PC-9 (cell line): ENCODE measurements at places on chromosomes 5 and 9.

GRCh38 chr5:167244583-167244982 is 1046.9 kb upstream of the WWC1 start:
- H3K4me1 ChIP-seq, result no peaks in the 10 kb centered on the region
- H3K27ac ChIP-seq, result no peak overlapping the region
- no peaks in the 10 kb centered on the region for H3K36me3 ChIP-seq
- 0 out of 2 replicates have a peak, but pooled peaks cover 4% of the 10 kb centered on the region for H3K27me3 ChIP-seq
- peak; percentile 6 for DNase-seq
- no peak overlapping the region for H3K4me3 ChIP-seq

DNA sequence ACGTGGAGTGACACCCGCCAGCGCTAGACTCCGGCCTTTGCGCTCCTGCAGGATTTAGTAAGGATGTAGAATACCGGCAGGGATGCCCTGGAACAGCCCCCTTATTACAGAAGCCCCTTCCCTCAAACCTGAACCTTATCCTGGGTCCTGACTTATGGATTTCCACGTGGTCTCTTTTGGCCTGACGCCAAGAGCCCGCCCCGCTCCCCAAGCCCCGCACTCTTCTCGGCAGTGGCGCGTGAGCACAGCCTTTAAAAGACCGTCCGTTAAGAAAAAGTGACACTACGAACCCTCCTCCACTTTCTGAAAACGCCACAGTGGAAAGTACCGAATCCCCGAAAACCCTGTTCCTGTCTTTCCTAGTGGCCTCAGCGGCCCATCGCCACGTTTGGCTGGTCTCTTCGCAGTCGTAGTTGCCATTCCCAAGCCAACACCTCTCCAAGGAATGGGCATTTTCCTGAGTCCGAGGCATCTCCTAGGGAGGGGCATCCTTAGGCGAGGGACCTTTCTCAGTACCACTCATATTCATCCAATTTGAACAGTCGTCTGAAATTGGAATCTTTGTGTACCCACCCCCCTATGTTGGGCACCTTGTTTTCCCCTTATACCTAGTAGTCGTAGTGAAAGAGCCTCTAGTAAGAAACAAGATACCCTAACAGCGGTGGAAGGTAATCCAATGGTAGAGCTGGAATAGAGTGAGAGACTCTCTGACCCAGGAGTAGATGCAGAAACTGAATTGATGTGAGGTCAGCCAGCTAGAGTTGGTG is 732 bp upstream of the MCIDAS start:
- no peaks in the 10 kb centered on the region for H3K27me3 ChIP-seq
- no peak overlapping the region for H3K27ac ChIP-seq
- H3K4me1 ChIP-seq, result peaks cover 14% of the 10 kb centered on the region
- DNase-seq, result no peak
- H3K4me3 ChIP-seq, result peak overlapping the region; percentile 80
- no peaks in the 10 kb centered on the region for H3K36me3 ChIP-seq

DNA sequence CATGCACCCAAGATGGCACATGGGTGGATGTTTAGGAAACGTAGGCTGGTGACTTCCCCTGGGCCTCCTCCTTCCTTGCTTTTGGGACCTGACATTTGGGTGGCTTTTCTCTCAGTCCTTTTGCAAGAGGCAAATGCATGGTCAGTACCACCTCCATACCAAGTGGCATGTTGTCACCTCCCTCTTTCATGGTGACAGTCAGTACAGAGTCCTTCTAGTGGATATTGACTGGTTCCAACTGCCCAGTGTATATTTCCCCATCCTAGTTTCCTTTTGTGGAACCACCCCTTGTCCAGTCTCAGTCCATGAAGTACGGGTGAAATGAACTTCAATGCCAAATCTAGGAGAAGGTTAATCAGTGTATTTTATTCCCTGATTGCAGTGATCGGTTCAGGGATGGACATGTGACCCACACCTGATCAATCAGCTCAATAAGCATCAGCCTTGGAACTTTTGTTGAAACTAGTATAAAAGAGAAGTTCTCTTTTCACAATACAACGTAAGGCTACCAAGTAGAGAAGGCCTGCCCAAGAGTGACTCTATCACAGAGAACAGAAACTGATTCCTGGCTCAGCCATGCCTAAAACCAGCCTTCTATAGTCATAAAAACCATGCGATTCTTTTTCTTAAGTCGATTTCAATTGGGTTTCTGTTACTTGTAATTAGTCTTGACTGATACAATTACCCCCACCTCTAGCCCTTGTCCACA is 143.4 kb upstream of the KLF9 start:
- no peak overlapping the region for H3K27ac ChIP-seq
- DNase-seq, result no peak
- no peaks in the 10 kb centered on the region for H3K27me3 ChIP-seq
- peaks cover 9% of the 10 kb centered on the region; the same call in 1 of the 2 replicates for H3K4me1 ChIP-seq

GRCh38 chr5:113031104-113031503 is 54.5 kb downstream of the DCP2 start:
- DNase-seq, result no peak
- H3K4me1 ChIP-seq, result no peaks in the 10 kb centered on the region
- no peak overlapping the region for H3K27ac ChIP-seq
- no peak overlapping the region for H3K4me3 ChIP-seq

GRCh38 chr5:178247481-178248456 is 15.2 kb upstream of the PHYKPL start:
- DNase-seq, result no peak
- H3K27ac ChIP-seq, result no peak overlapping the region
- no peaks in the 10 kb centered on the region for H3K4me1 ChIP-seq
- H3K36me3 ChIP-seq, result no peaks in the 10 kb centered on the region
- H3K27me3 ChIP-seq, result peaks cover 67% of the 10 kb centered on the region

DNA sequence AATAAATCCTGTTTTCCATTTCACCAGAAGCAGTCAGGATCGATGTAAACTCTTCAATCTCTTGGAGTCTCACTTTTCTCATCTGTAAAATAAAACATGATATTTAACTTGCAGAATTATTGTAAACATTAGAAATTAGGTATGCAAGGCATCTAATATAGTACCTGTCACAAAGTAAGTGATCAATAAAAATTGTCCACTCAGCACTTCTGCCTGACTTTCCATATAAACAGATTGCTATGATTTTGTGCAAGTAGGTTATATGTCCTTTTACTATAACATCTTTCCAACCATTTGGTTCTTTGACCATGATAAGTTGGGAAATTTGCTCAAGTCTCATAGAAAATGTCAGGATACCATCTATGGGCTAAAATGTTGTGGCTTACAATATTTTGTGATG is 148.8 kb upstream of the MTAP start:
- H3K4me1 ChIP-seq, result no peaks in the 10 kb centered on the region
- no peaks in the 10 kb centered on the region for H3K27me3 ChIP-seq
- no peaks in the 10 kb centered on the region for H3K36me3 ChIP-seq
- H3K27ac ChIP-seq, result no peak overlapping the region
- DNase-seq, result no peak

DNA sequence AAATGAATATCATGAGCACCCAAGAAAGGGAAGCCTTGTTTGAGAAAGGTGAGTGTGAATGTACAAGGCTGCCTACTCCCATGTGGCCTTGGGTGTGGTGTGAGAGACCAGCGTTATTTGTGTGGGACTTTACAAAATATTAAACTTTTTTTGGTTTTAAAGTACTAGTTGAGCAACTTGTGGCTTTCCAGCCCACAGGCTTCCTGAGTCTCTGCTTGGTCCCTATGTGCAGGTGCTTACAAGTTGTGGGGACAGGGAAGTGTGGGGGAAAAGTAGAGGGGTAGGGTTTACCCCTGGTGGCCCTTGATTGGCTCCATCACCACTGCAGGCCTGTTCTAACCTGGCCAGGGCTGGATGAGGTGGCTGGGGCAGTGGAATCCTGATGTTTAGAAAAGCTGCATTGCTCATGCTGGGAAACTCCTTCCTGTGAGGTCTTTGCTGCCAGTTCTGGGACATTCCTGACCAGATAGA is 19.7 kb downstream of the PTTG1 start:
- no peaks in the 10 kb centered on the region for H3K27me3 ChIP-seq
- H3K4me3 ChIP-seq, result no peak overlapping the region
- DNase-seq, result no peak
- no peak overlapping the region for H3K27ac ChIP-seq

- no peaks in the 10 kb centered on the region for H3K36me3 ChIP-seq
- peak; percentile 39 for DNase-seq
- no peak overlapping the region for H3K4me3 ChIP-seq
- H3K4me1 ChIP-seq, result peaks cover 71% of the 10 kb centered on the region
- no peaks in the 10 kb centered on the region for H3K27me3 ChIP-seq
Observed at GRCh38 chr9:76373173-76373783, 20.9 kb downstream of the RFK start.

- H3K4me3 ChIP-seq, result no peak overlapping the region
- no peak for DNase-seq
- no peaks in the 10 kb centered on the region for H3K4me1 ChIP-seq
- H3K27me3 ChIP-seq, result no peaks in the 10 kb centered on the region; the same call in 1 of the 2 replicates
Observed at GRCh38 chr5:58774937-58775336, 192.1 kb downstream of the RAB3C start.

DNA sequence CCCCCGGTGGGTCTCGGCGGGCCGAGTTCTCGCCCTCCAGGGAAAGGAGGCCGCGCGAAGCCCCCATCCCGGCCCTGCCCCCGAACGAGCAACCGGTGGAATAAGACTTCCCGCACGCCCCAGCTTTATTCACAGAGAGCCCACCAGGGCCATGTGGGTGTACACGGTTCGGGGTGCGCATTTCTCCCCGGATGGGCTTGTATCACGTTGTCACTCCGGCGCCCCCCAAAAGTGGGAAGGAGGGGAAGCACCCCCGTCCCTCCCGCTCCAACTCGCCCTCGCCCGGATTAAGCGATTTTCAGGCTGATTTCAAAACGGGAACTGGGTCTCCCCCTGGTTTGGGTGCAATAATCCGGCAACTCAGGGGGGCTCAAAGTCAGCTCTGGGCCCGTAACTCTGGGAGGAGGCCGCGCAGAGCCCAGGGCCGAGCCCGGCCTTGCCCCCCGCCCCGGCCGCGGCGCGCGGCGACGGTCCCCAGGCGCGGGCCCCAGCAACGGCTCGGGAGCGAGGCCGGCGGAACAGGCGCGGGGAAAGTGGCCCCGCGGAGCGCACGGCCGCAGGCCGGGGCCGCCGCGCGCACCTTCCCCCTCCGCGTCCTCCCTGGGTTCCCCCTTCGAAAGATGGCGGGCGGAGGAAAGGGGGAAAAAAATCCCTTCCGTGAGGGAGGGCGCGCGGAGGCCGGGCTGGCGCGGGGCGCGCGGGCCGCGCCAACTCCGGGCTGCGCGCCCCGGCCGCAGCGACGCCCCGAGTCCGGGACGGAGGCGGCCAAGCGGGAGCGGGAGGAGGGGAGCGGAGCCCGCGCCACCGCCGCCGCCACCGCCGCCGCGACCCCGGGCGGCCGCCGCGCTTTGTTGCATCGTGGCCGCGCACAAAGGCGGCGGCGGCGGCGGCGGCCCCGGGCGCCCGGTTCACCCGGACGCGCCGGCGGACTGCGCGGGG is 644 bp downstream of the BRD3 start:
- H3K27me3 ChIP-seq, result peaks cover 33% of the 10 kb centered on the region
- H3K4me1 ChIP-seq, result peaks cover 13% of the 10 kb centered on the region
- no peaks in the 10 kb centered on the region for H3K36me3 ChIP-seq
- H3K4me3 ChIP-seq, result peak overlapping the region; percentile 68
- no peak overlapping the region for H3K27ac ChIP-seq
- no peak for DNase-seq

GRCh38 chr5:107501965-107502675 is 168.6 kb downstream of the EFNA5 start:
- H3K27me3 ChIP-seq, result no peaks in the 10 kb centered on the region
- H3K36me3 ChIP-seq, result peaks cover 7% of the 10 kb centered on the region; the same call in 1 of the 2 replicates
- no peak overlapping the region for H3K4me3 ChIP-seq
- H3K4me1 ChIP-seq, result no peaks in the 10 kb centered on the region
- H3K27ac ChIP-seq, result no peak overlapping the region

- no peak for DNase-seq
- no peaks in the 10 kb centered on the region for H3K36me3 ChIP-seq
- H3K4me3 ChIP-seq, result no peak overlapping the region
- H3K4me1 ChIP-seq, result 0 out of 2 replicates have a peak, but pooled peaks cover 1% of the 10 kb centered on the region
Observed at GRCh38 chr5:95669540-95669939, 13.3 kb downstream of the SPATA9 start.

GRCh38 chr9:25284365-25284764 is 393.9 kb downstream of the TUSC1 start:
- H3K27me3 ChIP-seq, result no peaks in the 10 kb centered on the region
- H3K4me3 ChIP-seq, result no peak overlapping the region
- no peaks in the 10 kb centered on the region for H3K36me3 ChIP-seq
- DNase-seq, result no peak
- no peak overlapping the region for H3K27ac ChIP-seq

- no peak overlapping the region for H3K27ac ChIP-seq
- no peak for DNase-seq
- H3K4me1 ChIP-seq, result no peaks in the 10 kb centered on the region
- H3K4me3 ChIP-seq, result no peak overlapping the region
- no peaks in the 10 kb centered on the region for H3K36me3 ChIP-seq
- H3K27me3 ChIP-seq, result no peaks in the 10 kb centered on the region
Observed at GRCh38 chr5:79847561-79847960, 143.5 kb downstream of the MTX3 start.

DNA sequence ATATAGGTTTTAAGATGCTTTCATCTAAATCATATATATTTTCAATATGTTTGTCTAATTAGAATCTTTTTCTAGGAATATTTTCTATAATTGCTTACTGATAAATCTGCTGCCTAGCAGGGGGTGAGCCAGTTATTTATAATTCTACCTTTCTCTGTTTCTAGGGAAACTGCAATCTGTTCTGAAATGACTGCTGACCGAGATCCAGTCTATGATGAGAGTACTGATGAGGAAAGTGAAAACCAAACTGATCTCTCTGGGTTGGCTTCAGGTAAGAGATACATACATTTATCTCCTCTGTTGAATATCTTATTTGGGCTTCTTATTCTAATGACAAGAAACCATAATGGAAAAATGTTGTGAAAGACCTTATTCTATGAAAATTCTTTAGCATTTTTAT is 127.3 kb downstream of the XRCC4 start:
- H3K4me1 ChIP-seq, result no peaks in the 10 kb centered on the region
- H3K27me3 ChIP-seq, result no peaks in the 10 kb centered on the region
- H3K36me3 ChIP-seq, result no peaks in the 10 kb centered on the region
- H3K4me3 ChIP-seq, result no peak overlapping the region
- no peak for DNase-seq

DNA sequence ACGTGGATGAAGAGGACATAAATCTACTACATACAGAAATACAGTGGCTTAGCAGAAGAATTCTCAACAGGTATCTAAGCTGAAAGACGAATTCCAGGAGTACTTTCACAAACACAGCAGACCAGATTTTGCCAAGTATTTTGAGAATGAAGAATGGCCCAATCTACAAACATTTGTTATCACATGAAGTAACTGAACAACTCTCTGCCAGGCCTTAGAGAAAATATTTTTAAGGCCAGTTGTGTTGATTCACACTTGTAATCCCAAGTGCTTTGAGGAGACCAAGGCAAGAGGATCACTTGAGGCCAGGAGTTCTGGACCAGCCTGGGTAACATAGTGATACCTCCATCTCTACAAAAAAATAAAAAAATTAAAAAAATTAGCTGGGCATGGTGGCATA is 14.3 kb downstream of the AGTPBP1 start:
- no peaks in the 10 kb centered on the region for H3K4me1 ChIP-seq
- no peak for DNase-seq
- H3K36me3 ChIP-seq, result no peaks in the 10 kb centered on the region
- H3K27ac ChIP-seq, result no peak overlapping the region
